ENCODE measurements at places on chromosomes 7 and 10.

DNA sequence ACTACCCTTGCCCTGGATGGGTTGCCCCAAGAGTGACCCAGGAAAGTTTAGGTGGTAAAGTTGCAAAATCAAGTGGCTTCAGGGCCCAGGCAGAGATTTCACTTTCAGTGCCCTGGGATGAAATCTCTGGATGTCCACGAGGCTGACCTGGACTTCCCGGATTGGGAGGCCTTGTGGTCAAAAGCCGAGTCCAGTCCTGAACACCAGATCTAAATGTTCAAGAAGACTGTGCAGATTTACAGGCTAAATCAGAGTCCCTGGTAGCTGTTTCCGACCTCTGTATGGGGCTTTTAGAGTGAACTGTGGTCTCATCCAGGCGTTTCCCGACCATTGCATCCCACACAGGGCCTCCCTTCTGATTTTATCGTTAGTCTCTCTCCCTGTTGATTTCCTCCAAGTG lies 95.3 kb downstream of the WDR11 start:
- no peak for DNase-seq

DNA sequence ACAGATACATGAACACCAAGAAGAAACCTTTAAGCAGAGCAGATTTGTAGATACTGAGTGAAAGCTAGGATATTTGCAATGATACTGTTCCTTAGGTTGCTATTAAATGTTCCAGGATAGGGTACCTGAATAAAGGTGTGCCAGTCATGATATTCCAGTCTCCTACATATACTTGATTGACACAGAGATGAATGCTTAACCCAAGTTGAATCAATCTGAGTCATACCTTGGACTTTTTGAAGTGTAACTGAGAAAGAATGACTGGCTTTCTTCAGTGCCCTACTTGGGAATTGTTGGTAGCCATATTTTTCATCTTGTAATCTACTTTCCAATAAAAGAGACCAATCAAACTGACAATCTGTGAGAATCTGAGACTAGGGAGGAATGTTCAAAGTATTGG lies 805.7 kb upstream of the GHITM start:
- DNase-seq = no peak

- DNase-seq = no peak
Observed at GRCh38 chr7:17946591-17946990, 6.3 kb upstream of the SNX13 start.

- DNase-seq = no peak
Observed at GRCh38 chr10:110348336-110348735, 43.6 kb upstream of the SMNDC1 start.

GRCh38 chr10:15842556-15843169 lies 17.6 kb downstream of the MINDY3 start:
- peak; percentile 15 for DNase-seq

DNA sequence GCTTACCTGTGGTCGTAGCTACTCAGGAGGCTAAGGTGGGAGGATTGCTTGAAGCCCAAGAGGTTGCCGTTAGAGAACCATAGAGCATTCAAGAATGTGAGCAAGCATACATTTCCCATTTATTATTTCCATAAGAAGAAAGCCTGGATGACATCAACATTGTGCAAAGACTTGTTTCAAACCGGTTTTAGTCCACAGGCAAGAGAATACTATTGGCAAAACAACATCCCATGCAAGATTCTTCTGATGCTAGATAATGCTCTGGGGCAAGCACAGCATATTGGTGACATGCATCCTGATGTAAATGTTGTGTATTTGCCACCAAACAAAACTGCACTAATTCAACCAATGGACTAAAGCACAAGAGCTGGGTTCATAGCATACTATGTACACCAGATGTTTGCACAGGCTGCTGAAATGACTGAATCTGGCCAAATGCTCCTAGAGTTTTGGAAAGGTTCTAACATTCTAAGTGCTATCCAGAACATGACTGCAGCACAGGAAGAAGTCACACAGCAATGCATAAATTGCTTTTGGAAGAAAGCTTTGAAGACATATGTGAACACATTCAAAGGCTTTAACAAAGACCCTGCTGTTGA lies 42.6 kb downstream of the OTUD1 start:
- no peak for DNase-seq

DNA sequence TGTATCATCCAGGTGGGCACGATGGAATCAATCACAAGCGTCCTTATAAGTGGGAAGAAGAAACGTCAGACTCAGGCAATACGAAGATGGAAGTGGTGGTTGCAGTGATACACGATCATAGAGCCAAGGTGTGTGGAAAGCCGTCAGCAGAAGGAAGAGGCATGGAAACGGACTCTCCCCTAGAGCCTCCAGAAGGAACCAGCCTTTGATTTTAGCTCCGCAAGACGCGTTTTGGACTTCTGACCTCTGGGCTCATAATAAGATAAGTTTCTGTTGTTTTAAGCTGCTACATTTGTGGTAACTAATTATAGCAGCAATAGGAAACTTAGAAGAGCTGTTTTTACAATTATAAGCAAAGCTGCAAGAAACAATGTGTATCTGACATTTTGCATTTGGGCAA lies 14.8 kb downstream of the FANK1 start:
- no peak for DNase-seq

- no peak for DNase-seq
Observed at GRCh38 chr7:41879403-41879802, 176.5 kb upstream of the INHBA start.

GRCh38 chr10:130140425-130140824 lies 4.2 kb downstream of the GLRX3 start:
- no peak for DNase-seq

DNA sequence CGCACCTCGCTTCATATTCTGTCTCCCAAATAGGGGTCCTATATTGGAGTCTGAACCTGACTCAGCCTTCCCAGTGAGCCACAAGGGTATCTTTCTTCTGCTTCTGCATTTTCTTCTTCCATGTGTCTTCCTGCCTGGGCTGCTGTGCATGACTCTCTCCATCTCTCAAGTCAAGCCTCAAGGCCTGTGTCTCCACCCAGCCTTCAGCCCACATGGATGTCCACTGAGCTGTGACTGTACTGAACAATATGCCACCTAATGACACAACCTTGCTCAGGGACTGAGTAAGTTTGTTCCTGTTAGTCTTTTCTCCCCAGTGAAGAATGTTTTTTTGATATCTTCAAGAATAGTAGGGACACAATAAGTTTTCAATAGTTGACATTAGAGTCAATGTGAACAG lies 162.7 kb upstream of the TBX20 start:
- DNase-seq = no peak

DNA sequence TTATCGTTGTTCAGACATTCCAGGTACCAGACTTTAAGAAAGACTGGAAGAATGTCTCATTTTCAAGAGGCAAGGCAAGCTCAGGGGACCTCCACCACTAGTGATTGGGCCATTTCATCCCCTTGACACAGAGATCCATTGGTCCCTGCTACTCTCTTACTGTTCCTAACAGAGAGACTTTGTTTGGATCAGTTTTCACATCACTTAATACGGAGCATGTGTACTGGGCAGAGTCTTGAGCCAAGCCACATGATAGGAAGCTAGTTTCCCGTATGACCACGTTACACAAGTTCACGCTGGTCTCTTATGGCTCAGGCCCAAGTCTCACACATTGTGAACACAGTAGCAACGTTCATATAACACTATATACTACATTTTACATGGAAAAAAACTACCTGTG lies 269.9 kb downstream of the BAMBI start:
- DNase-seq = no peak

GRCh38 chr10:128519581-128519980 lies 393.4 kb upstream of the MKI67 start:
- DNase-seq = no peak

DNA sequence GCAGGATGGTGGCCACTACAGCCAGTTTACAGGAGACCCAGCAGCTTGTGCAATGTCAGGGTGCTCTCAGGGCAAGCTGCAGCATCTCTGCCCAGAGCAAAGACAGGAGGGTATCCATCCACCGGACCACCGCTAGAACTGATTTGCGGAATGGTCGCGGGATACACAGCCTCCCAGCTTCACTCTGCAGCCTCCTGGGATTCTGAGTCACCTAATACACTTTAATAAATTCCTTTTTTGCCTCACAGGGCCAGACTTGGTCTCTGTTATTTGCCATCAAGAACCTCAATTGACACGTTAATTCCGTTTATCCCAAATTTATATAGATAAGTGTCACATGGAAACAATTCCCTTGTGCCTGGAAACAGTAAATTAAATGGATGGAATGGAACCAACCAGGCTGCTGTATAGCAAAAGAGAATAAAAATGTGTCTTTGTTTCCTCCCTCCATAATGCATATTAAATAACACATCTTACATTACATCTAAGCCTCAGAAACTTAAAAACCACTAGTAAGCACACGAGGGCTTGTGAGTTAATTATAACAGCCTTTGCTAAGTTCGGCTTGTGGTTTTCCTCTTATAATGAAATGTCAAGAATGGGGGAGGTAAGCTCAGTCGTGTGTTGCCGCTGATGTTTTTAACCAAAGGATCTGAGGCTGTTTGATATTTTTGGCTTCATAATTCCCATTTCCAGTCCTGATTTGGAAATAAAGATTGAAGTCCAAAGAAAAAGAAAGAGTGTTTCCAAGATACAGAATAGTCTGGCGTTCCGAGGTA lies 52.1 kb downstream of the ADRB1 start:
- peak; percentile 96 for DNase-seq

- no peak for DNase-seq
Observed at GRCh38 chr10:76352300-76352699, 920.9 kb downstream of the LRMDA start.

- DNase-seq = no peak
Observed at GRCh38 chr10:59315465-59315864, 46.9 kb downstream of the FAM13C start.

Measured in Kasumi-1 (cell line).